ENCODE measurements at places on chromosomes 2 and 18.

GRCh38 chr2:236774171-236774570 is 204.5 kb downstream of the ACKR3 start:
- no peak for DNase-seq

- no peak for DNase-seq
Measured at GRCh38 chr2:99876956-99877355, 265.4 kb downstream of the AFF3 start.

GRCh38 chr2:75047992-75048625 is 89.7 kb downstream of the POLE4 start:
- no peak for DNase-seq

GRCh38 chr18:26336572-26336971 is 110.3 kb downstream of the TAF4B start:
- DNase-seq, result no peak

GRCh38 chr2:8418721-8419120 is 263.1 kb upstream of the ID2 start:
- no peak for DNase-seq
